ENCODE measurements at places on chromosomes 2 and 18. TPM values are rescaled to one million over a fixed set of nuclear protein-coding genes. Genes with fewer than 3 reads are reported as not detected.

PPP4R1 gene
- total RNA-seq, result 26.7 TPM

AQP12A gene
- total RNA-seq, result not detected

ACVR1C gene
- 2.6 TPM for total RNA-seq

TUBB8B gene
- not detected for total RNA-seq

SYT4 gene
- total RNA-seq, result not detected
